ENCODE measurements at places on chromosomes 3 and 15.
A peak's percentile ranks its signal among the peaks of the same experiment; 100 is the strongest.

DNA sequence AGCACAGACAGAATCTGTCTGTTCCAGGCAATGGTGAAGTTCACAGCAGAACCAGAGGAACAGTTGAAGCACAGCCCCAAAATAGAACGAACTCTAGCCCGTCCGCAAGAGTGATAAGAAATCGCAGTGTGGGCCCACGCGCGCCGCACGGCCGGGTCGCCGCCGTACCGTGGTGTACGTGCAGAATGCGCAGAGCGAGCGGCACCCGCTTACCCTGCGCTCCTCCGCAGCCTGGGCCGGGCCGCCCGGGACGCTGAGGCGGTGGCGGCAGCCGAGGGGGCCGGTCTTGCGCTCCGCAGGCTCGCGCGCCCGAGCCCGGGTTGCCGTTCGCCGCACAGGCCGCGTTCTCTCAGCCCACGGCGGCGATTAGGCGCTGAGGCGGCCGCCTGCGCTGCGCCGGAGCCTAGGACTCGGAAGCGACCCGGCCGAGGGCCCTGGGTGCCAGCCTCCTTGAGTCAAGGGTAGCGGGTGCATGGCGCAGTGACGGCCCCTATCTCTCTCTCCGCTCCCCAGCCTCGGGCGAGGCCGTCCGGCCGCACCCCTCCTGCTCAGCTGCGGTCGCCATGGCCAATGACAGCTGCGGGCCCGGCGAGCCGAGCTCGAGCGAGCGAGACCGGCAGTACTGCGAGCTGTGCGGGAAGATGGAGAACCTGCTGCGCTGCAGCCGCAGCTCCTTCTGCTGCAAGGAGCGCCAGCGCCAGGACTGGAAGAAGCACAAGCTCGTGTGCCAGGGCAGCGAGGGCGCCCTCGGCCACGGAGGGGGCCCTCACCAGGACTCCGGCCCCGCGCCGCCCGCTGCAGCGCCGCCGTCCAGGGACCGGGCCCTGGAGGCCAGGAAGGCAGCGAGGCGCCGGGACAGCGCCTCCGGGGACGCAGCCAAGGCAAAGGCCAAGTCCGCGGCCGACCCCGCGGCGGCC lies 20.5 kb downstream of the WDR73 start:
- peak; percentile 55 for DNase-seq

DNA sequence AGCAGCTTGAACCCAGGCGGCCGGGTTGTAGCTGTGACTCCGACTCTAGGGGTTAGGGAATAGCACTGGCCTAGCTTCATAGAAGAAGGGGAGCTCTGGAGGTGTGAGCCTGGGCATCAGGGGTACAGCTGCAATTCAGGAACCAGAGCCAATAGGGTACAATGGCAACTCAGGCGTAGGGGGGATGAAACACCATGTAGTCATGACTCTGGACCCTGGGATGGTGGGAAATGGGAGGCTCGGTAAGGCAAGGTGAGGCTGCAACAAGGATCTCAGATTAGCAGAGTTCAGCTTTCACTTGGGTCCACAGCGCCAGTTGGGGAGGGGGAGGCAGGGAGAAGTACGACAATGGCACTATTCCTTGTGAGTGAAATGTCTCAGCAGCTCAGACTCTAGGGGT lies 210.2 kb upstream of the LYSMD4 start:
- no peak for DNase-seq

DNA sequence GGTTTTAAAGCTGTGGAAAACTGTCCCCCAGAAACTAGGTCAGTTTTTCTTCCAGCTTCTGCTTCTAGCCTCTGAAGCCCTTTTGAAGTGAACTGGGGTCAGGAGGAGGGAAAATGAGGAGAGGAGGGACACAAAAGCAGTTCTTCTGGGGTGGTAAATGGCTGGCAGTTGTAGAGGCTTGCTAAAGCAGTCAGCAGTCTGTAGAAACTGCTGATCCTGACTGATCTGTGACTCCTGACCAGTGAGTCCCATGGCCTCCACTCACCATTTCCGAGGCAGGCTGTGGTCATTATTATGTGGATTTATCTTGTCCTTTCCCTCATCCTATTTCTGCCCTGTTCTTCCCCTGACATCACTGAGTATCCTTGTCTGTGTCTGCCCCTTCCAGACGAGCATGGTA lies 276.4 kb upstream of the ROPN1 start:
- DNase-seq = no peak

- DNase-seq = no peak
These were observed 28.4 kb downstream of the CHDH start for GRCh38 chr3:53817809-53818208.

DNA sequence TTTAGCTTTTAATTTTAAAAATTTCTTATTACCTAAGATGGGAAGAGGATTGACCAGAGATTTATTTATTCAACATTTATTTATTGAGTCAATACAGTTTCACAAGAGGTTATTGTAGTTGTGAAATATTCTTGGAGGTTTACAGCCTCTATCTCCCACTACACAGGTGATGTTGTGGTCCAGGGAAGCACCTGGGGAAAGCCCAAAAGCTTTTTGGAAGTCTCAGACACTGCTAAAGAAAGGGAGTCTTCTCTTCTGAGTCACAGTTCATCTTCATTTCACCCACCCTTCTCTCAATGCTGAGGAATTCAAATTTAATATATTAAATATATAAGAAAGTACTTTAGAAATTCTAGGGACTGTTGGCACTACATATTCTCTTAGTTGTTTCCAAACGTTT lies 41.8 kb downstream of the SERPINI1 start:
- no peak for DNase-seq

DNA sequence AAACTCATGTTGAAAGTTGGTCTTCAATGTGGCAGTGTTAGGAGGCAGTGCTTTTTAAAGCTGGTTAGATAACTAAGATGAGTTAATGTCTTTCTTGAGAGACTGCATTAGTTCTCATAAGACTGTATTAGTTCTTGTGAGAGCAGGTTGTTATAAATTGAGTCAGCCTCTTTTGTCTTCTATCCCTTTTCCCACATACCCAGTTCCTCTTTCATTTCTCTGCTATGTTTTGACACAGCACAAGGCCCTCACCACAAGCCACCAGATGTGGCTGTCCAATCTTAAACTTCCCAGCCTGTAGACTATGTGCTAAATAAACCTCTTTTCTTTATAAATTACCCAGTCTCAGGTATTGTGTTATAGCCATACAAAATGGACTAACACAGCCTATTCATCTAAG lies 94.6 kb upstream of the SNTN start:
- no peak for DNase-seq

DNA sequence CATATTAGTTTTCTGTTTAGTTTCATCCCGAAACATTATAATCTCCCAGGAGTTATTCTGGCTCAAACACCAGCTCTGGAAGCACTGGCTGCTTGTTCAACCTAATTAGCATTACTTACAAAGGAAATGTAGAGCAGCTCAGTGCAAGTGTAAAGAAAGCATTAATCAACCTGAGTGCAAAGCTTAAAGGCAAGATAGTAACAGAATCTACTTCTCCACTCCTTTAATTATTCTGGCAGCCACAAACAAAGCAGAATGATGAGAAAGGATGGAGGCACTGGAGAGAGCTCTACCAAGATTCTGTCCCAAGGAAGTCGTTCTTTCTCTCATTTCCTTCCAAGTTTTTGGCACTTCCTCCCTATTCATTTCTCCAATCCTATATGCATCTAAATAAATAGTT lies 1384.0 kb downstream of the ZPLD1 start:
- no peak for DNase-seq

- no peak for DNase-seq
These were observed 23.8 kb upstream of the POLG start for GRCh38 chr15:89358435-89358754.
